ENCODE measurements at places on chromosomes 1 and 21.
A peak's percentile ranks its signal among the peaks of the same experiment; 100 is the strongest.

- no peak for DNase-seq
Observed at GRCh38 chr1:184032930-184033418, 4.6 kb downstream of the COLGALT2 start.

DNA sequence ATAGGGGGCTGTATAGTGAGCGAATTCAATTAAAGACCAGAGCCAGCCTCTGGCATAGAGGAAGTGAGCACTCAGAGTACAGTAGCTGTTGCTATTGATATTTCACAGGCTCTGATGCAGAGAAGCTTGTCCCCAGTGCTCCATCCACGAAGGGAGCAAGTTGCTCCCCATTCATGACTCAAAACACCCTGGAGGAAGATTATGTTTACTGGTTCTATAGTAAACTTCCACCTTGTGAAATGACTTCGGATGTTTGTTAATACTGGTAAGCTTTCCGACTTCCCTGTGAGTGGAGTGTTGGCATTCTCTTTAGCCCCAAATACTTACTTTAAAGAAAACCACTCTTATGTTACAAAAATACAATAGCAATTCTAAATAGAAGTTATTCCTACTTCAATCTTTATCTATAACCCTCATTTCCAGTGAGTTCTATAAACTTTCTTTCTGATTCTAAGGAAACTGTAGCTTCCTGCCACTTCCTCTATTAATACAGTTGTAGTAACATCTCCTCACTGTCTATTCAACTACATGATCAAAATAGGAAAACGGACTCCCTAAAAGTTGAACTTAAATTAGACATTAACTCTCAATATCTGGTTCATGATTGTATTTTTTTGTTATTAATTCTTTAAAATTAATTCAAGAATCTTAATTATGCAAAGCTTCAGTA lies 46.4 kb downstream of the ZNF281 start:
- DNase-seq = no peak

- DNase-seq = peak; percentile 41
Observed at GRCh38 chr1:225427235-225428067, at the start of gene LBR. Gene LBR (minus strand): TSS chr1:225428038. CDS start chr1:225424075, 3,963 bp downstream.

GRCh38 chr1:109912873-109913272 lies 2.2 kb downstream of the CSF1 start:
- no peak for DNase-seq

DNA sequence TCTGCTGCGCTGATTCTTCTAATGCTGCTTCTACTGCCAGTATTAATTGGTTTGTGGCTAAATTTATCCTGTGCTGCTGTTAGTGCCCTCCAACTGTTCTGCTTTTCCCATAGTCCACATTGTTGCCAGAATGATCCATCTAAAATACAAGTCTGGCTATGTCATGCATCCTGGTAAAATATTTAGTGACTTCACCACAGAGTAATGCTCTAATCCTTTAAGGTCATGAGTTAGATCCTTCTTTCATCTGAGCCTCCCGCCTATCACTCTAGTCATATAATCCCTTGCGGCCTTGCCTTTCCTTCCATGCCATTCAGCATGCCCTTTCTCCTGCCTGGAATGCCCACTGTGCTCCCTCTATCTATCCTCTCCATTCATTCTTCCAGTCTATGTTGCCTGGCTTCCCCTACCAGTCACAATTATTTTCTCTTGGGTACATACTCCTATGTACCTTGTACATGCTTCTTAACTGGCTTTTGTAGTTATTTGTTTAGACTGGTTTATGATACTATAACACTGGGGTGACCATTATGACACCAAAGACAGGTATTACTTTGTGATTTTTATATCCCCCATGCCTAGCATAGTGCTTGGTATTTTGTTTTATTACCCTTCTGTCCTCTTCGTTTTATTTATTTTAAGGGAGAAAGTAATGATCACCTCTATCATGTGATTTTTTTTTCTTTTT lies 144.0 kb downstream of the MAGI3 start:
- DNase-seq = peak; percentile 22

GRCh38 chr1:214124915-214125314 lies 137.1 kb downstream of the PROX1 start:
- DNase-seq = no peak

GRCh38 chr21:25809013-25809412 lies 74.2 kb downstream of the GABPA start:
- DNase-seq = peak; percentile 48

DNA sequence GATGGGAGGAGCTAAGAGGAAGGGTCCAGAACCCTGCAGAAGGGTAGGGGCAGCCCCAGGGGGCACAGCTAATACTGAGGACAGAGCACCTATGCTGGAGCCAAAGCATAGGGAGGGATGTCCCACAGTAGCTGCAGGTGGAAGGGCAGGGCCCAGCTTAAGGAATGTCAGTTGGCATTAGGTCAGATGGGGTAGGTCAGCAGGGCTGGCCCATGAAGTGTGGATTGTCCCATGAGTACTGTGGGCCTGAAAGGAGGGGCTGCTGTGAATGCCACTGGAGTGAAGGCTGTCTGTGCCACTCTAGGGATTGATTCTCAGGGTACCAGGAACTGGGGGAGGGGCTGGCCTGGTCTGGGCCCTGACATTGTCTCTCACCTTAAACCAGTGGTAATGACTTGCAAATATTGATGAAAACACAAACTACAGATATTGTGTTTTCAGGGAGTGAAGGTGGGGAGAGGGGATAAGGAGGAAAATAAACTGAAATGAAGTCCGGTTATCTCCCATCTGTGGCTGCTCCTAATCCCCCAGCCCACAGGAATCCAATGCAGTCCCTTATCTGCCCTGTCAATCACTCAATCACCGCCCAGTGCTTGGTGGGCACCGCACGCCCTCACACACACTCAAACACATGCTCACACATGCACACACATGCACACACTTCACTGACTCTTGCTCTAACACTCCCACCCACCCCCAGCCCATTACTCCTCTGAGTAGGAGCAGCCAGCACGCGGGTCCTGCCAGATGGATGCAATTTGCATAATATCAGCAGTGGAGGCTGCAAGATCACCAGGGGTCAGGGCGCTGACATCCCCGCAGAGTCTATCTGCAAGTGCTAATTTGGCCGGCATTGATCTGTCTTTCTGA lies 27.8 kb downstream of the DMAP1 start:
- no peak for DNase-seq

DNA sequence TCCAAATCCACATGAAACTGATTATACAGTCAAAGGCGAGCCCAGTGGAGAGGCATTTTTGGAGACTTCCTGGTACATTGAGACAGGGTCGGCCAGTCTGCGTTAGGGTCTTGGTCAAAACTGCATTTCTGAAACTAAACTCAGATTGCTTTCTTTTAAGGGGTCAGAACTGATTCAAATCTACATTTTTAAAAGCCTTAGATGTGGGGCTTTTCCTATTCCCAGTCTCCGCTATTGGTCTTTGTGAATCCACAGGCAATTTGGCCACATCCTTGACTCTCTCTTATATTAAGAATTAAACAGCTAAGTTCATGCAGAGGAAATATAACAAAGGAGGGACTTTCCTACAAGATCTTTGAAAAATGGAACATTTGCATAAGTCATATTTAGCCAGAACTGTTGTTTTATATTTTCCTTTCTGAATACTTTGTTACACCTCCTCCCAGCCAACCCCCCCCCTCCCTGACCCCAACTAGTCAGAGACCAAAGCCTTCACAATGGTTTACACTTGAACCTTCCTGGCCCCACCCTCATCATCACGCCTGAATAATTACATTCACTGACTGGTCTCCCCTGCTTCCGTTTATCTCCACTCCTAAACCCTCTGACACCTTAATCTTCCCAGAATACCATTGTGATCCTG lies 30.9 kb downstream of the SELL start:
- DNase-seq = no peak

GRCh38 chr1:29878501-29878900 lies 642.2 kb downstream of the PTPRU start:
- DNase-seq = no peak

DNA sequence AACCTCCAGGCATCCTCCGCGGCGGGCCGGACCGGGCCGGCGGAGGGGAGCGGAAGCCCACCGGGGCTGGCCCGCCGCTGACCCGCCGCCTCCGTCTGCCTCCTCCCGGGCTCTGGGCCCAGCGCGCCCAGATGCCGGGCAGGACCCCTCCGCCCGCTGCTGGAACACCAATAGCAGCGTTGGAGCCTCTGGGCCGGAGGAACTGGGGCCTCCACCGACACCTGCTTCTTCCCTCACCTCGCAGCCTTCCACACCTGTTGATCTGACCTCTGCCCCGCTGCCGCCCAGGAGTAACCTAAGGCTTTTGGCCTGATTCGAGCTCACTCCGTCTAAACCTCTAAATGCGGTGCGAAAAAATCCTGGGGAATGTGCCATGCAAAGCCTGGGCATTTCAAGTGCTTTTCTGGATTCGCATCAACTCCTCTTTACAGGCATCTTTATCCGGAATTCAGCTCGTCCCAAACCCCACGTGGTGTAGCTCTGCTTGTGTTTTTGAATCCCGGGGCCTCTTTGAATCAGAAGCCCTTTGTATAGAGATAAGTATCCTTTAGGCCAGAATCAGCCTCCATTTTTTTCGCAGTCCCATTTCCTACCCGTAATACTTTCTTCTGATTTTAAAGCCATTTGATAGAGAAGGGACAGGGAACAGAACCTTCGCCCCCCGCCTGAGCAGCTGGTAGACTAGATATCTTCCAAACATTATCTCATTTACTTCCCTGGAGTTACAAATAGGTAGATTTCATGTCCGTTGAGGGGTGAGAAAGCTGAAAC lies 680 bp upstream of the CNN3 start:
- DNase-seq = no peak

GRCh38 chr21:34524646-34525601 lies 12.9 kb upstream of the KCNE1 start:
- no peak for DNase-seq

DNA sequence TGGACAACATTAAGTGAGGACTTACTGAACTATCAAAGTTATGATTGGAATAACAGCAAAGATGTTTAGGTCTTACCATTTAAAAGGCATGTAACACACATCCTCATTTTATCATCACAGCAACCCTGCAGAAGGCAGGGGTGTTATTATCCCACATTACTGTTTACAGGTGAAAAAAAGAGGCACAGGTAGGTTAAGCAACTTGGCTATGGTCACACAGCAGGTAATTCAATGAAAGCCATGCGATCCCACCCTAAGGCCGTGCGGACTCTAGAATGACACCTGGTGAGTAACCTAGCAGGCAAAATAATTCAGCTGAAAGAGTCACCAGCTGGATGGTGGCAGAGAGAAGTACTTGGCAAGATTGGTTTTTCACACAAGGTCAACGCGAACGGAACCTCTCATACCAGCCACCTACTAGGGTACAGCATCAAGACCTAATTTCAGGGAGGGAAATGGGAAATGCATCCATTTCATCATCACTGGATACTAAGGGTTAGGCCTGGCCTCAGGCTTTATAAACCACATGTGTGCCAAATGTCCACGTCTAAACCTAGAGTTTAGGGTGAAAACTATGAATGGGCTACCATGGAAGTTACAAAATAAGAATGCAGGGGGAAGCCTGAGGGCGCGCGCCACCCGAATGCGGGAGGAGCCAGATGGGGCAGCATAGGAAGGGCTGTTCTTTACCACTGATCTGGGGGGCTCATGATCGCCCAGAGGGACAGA lies 85.3 kb downstream of the SLC66A1 start:
- DNase-seq = no peak

- DNase-seq = peak; percentile 73
Observed at GRCh38 chr1:152436593-152437496, 22.8 kb upstream of the CRNN start.

Data from RWPE1 (cell line).